ENCODE measurements at places on chromosomes 7 and 10. TPM values are rescaled to one million over a fixed set of nuclear protein-coding genes. Genes with fewer than 3 reads are reported as not detected.

DNA sequence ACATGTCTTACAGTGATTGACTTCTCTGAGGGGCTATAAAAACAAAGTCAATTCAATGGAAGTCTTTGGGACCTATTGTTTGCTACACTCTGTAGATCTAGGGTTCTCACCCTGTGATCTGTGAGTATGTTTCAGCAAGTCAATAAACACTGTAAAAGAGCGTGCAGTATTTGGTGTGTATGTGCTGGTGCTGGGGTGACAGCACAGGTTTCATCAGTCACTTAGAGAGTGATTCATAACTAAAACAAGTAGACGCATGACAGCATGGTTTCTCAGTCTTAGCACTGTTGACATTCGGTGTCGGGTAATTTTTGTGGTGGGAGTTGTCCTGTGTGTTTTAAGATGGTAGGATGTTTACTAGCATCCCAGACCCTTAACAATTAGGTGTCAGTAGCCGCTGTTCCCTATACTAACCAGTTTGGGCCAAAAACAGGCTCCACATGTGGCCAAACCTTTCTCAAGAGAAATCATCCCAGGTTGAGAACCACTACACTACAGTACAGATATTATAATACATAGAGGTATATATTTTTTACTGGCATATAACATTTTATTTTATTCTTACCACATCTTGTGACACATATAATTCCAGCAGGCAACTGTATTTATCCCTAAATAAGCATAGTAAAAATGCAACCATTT, 411.8 kb downstream of the ARL4A start:
- H3K27me3 ChIP-seq = no peaks in the 10 kb centered on the region
- H3K36me3 ChIP-seq = no peaks in the 10 kb centered on the region
- no peaks in the 10 kb centered on the region for H3K4me1 ChIP-seq

DNA sequence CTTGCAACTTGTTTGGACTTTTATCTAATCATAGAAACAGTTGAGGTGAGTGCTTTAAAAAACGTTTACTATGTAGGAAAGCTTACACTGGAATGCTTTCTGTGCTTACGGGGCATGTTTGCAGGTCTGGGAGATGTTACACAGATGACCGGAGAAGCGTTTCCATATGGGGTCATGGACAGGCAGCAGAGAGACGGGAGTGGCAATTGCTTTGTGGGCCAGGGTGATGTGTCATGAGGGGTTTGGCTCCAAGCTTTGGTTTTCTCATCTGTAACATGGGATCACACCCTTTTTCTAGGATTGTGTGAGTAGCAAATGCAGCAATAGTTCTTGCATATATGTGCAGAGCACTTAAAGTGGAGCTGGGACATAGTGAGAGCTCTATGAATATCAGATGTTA, 174.8 kb upstream of the MKI67 start:
- DNase-seq = no peak
- H3K4me3 ChIP-seq = no peak overlapping the region
- H3K36me3 ChIP-seq = no peaks in the 10 kb centered on the region
- H3K27ac ChIP-seq = no peak overlapping the region
- no peaks in the 10 kb centered on the region for H3K4me1 ChIP-seq

DNA sequence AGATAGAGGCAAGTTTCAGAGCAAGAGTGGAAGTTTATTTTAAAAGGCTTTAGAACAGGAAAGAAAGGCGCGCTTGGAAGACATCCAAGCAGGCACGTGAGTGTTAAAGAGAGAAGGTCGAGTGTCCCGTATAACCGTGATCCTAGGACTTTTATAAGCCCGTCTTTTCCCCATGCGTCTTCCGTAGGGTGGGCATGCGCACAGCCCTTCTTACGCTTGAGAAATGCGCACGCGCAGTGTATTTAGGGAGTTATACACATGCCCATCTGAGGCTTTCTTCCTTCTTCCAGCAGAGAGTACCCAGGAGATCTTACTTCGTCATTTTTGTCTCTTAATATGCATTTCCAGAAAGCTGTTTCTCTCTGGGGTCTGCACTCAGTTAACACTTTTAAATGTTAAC, 52.4 kb downstream of the CALD1 start:
- no peak overlapping the region for H3K27ac ChIP-seq
- no peak overlapping the region for H3K4me3 ChIP-seq
- H3K4me1 ChIP-seq = no peaks in the 10 kb centered on the region
- no peaks in the 10 kb centered on the region for H3K27me3 ChIP-seq
- H3K36me3 ChIP-seq = no peaks in the 10 kb centered on the region

DNA sequence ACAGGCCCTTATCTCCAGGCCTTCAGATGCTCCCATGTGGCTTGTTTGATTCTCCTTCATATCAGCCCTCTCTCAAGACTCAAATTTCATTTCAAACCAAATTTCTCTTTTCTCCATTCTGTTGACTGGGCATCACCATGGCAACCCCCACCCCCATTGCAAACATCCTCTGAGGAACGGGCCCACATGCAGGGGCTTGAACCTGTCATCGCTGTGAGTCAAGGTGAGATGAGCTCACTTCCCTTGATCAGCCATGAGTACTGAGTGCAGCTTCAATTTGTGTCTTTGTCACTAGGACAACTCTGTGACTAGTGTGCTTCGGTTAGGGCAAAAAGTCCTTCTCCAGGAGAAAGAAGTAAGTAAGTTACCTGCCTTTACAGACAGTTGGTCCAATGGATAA, 41.9 kb downstream of the CALML3 start:
- H3K36me3 ChIP-seq = no peaks in the 10 kb centered on the region
- no peak overlapping the region for H3K4me3 ChIP-seq
- H3K4me1 ChIP-seq = no peaks in the 10 kb centered on the region

GRCh38 chr7:78576236-78576635, 777.7 kb downstream of the PHTF2 start:
- H3K36me3 ChIP-seq = no peaks in the 10 kb centered on the region
- H3K4me3 ChIP-seq = no peak overlapping the region

- no peaks in the 10 kb centered on the region for H3K36me3 ChIP-seq
- H3K27ac ChIP-seq = no peak overlapping the region
- no peak overlapping the region for H3K4me3 ChIP-seq
- DNase-seq = no peak
- no peaks in the 10 kb centered on the region for H3K4me1 ChIP-seq
Measured at GRCh38 chr7:148927123-148928045, 43.3 kb upstream of the EZH2 start.

- no peaks in the 10 kb centered on the region for H3K4me1 ChIP-seq
- H3K27me3 ChIP-seq = peaks cover 9% of the 10 kb centered on the region
- H3K36me3 ChIP-seq = no peaks in the 10 kb centered on the region
- no peak overlapping the region for H3K4me3 ChIP-seq
- no peak for DNase-seq
Measured at GRCh38 chr7:97007583-97007861, 2.2 kb downstream of the DLX6 start.

DNA sequence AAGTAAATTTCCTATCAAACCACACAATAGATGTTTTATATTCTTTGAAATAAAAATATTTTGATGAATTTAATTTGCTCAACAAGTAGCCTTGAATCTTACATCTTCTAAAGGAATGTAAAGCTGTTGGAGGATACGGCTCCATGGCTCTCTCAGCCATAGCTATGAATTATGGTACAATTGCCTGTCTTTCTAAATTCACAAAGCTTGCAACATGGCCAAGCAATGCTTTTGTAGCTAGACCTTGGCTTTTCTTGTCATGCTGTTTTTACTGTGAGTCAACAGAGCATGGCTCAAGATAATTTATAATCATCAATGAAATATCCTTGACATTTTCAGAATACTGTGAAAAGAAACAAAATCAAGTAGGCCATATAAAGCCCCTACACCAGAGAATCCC, 286.7 kb downstream of the CACNA2D1 start:
- H3K4me1 ChIP-seq = no peaks in the 10 kb centered on the region
- DNase-seq = no peak
- no peak overlapping the region for H3K4me3 ChIP-seq
- H3K27ac ChIP-seq = no peak overlapping the region
- no peaks in the 10 kb centered on the region for H3K36me3 ChIP-seq
- H3K27me3 ChIP-seq = no peaks in the 10 kb centered on the region

- H3K27ac ChIP-seq = no peak overlapping the region
- no peak overlapping the region for H3K4me3 ChIP-seq
- no peak for DNase-seq
- no peaks in the 10 kb centered on the region for H3K36me3 ChIP-seq
Measured at GRCh38 chr7:151251328-151251688, 2.8 kb upstream of the SMARCD3 start.

The SEMA3A gene
- 0.32 TPM for total RNA-seq
